ENCODE measurements at places on chromosomes 4 and X. TPM values are rescaled to one million over a fixed set of nuclear protein-coding genes. Genes with fewer than 3 reads are reported as not detected.

DNA sequence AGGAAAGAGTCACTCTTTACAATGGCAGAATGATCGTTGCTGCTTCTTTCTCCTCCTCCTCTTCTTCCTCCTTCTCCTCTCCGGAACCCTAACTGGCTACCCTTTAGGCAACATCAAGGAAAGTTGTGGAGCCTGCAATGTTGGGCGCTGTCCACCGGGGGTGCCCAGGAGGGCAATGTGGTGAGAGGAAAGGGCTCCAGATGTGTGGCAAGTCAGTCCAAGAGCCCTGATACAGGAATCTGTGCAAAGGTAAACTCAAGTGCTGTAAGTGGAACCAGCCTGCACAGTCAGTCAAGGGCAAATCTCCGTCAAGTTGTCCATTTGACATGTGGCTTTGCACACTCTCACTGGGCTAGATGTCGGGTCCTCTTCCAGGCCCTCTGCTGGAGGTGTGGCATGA lies 2.8 kb downstream of the RTL5 start:
- peak; percentile 56 for DNase-seq

DNA sequence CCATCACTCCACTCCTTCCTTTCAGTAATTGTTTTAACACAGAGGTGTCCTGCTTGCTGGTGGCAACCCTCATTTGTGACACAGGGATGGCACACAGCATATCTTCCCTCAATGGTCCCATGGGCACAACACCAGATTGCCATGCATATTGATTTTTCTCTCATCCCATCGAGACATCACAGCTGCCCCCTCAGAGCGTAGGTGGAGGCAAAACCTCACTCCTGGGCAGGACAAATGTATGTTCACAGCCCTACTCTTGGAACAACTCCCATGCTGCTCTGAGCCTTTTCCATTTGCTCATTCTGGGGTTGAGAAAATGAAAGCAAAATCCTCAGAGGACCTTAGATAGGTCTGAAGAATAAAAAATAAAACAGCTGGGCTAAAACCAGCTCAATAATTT lies 172.2 kb downstream of the GABRB1 start:
- DNase-seq = no peak

GRCh38 chr4:31130930-31131329 lies 410.8 kb downstream of the PCDH7 start:
- no peak for DNase-seq

Gene KLB
- total RNA-seq = 0.04 TPM

- DNase-seq = no peak
These were observed 193.5 kb upstream of the C1QTNF7 start for GRCh38 chr4:15234116-15234855.

- no peak for DNase-seq
These were observed 648.8 kb downstream of the IQCM start for GRCh38 chr4:149166876-149167275.

- DNase-seq = peak; percentile 47
These were observed at the start of gene TCEAL5 for GRCh38 chrX:103276581-103277002. TCEAL5 (minus strand) TSS chrX:103276750; CDS start chrX:103274563, 2,187 bp downstream.

GRCh38 chr4:24382381-24382780 lies 202.0 kb downstream of the DHX15 start:
- no peak for DNase-seq

Gene PCDH11X
- 47.7 TPM for total RNA-seq

- no peak for DNase-seq
These were observed 7.4 kb downstream of the NPNT start for GRCh38 chr4:105902550-105903262.

Gene GPRASP1
- total RNA-seq = 2.1 TPM

GRCh38 chr4:86970447-86971354 lies 35.9 kb downstream of the AFF1 start:
- DNase-seq = no peak

DNA sequence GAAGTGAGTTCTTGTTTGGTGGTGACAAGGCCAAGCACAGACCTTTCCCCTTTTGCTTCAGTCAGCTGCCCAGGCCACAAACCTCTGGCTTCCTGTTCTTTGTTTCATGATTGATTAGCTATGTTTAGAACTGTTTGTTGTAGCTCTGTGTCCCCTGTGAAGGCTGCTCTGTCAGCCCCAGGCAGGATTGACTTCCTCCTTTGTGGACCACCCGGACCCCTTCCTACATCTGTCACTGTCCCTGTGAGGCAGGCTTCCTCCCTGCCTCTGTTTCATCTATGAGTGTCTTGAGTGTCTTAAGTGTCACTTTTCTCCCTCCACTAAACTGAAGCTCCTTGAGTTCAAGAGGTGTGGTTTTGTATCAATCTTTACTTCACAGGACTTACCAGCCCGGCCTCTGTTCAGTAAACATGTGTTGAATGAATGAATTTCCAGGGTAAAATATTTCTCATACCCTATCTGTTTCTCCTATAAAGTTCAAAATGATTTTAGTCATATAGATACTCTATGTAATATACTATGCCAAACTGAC lies 83.5 kb downstream of the ZNF674 start:
- no peak for DNase-seq

DNA sequence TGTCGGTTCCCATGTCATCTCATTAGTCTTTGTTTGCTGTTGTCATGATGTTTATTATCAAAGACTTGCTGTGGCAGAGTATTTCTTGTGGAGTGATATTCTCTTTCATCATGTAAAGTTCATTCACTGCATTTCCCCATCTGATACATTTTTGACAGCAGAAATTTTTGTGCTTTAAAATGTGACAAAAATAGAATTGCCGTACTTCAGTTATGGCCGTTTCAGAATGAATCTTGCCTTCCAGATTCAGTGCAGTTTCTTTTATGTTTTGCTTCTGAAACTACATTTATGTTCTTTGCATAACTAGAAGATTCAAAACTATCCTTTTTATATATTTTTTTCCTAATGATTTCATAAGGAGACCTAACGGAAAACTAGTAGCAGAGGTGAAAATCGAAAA lies 10.0 kb downstream of the CSTF2 start:
- no peak for DNase-seq

GRCh38 chr4:96183611-96184010 lies 343.7 kb downstream of the PDHA2 start:
- DNase-seq = no peak

DNA sequence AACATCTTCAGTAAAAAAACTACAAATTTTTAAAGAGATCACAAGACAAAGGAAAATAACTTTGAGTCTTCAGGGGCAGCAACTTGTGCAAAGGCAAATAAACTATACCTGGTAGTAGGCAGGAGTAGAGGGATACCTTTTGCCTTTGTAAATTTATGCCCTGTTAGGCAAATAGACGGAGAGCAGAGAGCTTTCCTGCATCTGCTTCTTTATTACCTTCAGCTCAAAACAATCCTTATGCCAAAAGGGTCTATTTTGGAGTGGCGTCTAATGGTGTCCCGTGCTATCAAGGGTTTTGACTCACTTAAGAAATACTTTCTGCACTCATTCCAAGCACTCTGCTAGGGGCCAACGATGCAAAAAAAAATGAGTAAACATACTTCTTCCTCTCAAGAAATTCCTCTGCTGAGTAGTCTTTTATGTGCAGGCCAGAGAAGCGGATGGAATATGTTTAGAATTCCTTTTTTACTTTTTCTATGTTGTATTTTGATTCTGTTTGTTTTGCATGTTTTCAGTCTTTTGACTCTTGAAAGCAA lies 131.9 kb downstream of the ANXA5 start:
- DNase-seq = no peak

Gene PTCHD1
- total RNA-seq = 4.3 TPM

GRCh38 chrX:70592091-70592490 lies 147.5 kb downstream of the DLG3 start:
- no peak for DNase-seq

Gene SLC49A3
- total RNA-seq = 4.1 TPM

- DNase-seq = no peak
These were observed 275.6 kb downstream of the LDB2 start for GRCh38 chr4:16622826-16623225.

Gene RAB9A
- total RNA-seq = 82.6 TPM

- DNase-seq = no peak
These were observed 42.2 kb downstream of the UGT2B10 start for GRCh38 chr4:68858039-68858438.

Data from H7 (cell line).